Endothelial cell (in vitro differentiated cells): ENCODE measurements at places on chromosomes 11 and 22.

DNA sequence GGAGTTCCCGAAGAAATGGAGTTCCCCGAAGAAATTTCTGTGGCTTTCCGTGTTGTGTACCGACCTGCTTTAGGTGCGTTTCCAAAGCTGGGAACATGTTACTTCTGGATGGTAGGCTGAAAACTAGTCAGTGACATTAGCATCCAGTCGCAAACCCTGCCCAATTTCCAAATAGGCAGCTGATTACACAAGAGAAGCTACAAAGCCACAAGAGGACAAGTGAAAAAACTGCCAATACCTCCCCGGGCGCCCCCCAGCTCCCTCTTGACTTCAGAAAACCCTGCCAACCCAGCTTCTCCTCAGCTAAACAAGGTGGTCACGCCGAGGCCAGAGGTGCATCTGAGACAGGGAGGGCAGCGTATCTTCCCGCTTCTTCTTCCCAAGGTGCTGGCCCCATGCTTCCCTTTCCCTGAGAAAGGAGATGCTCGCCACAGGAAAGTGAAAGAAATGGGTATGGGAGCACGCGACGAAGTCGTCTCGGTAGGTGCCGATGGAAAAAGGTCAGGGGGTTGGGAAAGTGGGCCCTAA lies 551 bp downstream of the AGBL2 start:
- DNase-seq, result no peak

DNA sequence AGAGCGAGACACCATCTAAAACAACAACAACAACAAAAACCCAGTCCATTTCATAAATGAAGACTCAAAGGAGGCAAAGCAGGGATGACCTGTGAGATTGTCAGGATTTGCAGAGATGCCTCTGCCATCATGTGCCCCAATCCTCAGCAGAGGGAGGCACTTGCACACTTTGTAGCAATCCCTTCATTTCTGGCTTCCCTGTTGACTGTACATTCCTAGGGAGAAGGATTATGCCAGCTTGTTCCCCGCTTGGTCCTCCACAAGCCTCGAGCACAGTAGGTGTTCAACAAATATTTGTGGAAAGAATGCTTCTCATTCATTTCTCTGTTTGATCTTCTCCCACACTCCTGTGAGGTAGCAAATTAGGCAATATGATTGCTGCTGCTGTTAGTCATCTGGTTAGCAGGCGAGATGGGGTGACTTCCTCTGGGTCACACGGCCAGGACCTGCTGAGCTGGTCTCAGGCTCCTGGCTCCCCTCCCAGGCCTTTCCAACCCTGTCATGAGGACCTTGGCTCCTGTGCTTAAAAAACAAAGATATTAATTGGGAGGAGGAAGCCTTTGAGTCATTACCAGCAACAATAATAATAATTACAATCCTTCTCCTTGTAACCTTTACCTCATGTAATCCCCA lies 34.1 kb downstream of the LIF start:
- DNase-seq, result no peak

- no peak for DNase-seq
Observed at GRCh38 chr11:36019722-36020121, 75.9 kb downstream of the LDLRAD3 start.

DNA sequence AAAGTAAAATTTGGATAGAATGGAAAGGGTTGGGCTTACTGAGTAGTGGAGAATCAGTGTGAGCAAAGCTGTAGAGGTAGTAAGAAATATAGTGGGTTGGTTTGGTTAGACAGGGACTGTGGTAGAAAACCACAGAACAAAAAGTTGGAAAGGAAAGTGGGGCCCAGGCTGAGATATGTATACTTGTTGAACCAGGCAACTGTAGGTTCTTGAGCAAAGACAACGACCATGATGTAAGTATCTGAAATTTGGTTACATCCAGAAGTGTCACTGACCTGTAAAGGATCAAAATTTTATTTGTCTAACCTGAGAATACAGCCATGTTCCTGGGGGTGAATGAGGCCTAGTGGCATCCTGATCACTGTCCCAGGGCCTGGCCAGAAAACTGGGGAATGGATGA lies 114.1 kb downstream of the STIM1 start:
- no peak for DNase-seq

GRCh38 chr11:134835561-134835960 lies 423.5 kb upstream of the B3GAT1 start:
- no peak for DNase-seq

GRCh38 chr11:24859801-24860300 lies 363.0 kb downstream of the LUZP2 start:
- DNase-seq, result no peak

DNA sequence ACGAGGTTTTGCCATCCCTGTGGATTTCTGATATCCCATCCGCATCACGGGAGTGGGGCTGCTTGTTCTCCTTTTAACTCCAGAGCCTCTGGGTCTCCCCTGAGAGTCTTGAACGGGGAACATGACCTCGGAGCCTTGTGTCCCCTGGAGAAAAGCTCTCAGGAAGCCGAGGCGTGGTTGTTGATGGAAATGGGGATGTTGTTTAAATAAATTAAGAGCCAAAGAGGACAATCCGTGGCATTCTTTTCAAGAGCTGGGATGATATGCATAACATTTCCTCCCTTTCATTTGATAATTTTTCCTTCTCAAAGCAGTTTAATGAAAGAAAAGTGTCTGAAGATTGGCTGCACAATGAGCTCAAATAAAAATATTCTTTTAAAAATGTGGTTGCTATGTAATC lies 14.2 kb downstream of the TSPAN18 start:
- no peak for DNase-seq
